Activated CD4-positive, alpha-beta T cell treated with anti-CD3 and anti-CD28 coated beads, Interleukin-2, amount 10 ng/mL, durations not matched to agents 24 days and 14 days (primary cell): ENCODE measurements at places on chromosomes 1 and 21.

- no peak for DNase-seq
Observed at GRCh38 chr1:240046000-240046399, 45.7 kb upstream of the FMN2 start.

GRCh38 chr1:49630156-49630555, 393.6 kb downstream of the AGBL4 start:
- DNase-seq, result no peak

GRCh38 chr1:59041646-59042277, 255.1 kb upstream of the FGGY start:
- no peak for DNase-seq

DNA sequence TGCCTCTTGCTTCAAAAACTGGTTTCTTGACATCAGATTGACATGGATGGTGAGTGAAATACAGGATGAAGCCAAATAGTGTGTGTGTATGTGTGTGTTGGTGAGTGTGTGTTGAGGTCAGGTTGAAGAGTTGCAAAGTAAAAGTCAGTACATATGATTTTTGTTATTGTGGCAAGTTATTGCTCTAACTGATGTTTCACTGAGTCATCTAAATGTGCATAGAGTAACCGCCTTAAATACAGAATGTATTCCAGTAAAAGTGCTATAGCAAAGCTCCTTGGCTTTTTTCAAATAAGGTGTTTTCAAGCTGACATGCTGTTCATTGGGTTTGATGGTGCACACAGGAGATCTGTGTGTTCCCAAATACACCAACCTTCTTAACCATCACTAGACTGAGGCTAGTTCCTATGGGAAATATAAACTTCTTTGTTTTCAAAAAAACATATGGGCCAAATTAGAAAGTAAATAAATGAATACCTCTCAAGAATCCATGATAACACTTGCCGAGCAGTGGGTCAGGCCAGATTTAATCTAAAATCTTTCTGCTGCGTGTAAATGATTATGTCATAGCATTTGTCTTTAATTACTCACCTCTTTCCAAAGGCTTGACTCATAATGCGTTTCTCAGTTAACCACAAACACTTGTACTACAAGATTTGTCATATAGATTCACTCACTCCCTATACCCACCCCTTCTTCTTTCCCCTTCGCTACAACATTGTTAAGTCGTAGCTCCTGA, 151.1 kb downstream of the LYPLAL1 start:
- no peak for DNase-seq

- DNase-seq, result no peak
Observed at GRCh38 chr1:20083178-20083944, 13.4 kb downstream of the PLA2G5 start.

GRCh38 chr1:212752252-212752933, 39.2 kb downstream of the NSL1 start:
- no peak for DNase-seq

GRCh38 chr1:52938183-52938451, 11.0 kb downstream of the SCP2 start:
- DNase-seq, result no peak

GRCh38 chr1:23964790-23965740, 5.4 kb downstream of the PNRC2 start:
- DNase-seq, result no peak

- no peak for DNase-seq
Observed at GRCh38 chr1:162228586-162228985, 148.1 kb downstream of the SPATA46 start.

GRCh38 chr1:59184365-59184905, 112.5 kb upstream of the FGGY start:
- DNase-seq, result no peak

DNA sequence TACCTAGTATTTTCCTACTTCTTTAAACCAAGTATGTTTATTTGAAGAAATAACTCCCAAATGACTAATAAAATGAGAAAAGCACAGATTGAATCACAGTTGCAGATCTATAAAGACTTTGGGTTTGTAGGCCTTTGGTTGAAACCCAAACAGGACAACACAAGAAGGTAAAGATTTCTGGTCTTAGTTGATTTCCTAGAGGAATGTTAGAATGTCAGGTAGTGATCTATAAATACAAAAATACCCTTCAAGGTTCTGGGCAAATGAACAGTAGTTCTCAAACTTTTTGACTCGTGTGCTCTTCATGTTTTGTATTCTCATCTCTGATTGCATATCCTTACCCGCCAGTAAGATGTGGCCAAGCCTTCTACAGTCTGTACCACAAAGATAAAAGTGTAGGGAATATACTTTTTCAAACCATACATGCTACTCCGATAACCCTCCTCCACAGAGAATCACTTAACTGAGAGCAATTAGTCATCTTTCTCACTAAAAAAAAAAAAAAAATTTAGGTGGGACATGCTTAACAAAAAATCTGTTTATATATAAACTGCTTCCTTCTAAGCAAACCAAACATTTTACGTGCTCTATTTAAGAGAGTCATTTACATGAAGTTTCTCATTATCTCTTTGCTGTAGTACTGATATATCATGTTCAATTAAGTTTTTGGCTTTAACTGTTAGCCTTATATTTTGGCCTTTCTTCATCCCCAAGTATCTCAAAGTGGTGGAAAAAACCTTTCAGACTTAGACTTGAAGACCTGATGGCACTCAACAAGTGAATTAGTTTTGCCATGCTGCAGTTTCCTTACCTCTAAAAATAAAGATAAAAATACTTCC, 36.0 kb downstream of the CNIH4 start:
- DNase-seq, result no peak

GRCh38 chr1:152111515-152111968, 3.7 kb downstream of the TCHH start:
- DNase-seq, result peak; percentile 74
